ENCODE measurements at places on chromosomes 7 and 10.

DNA sequence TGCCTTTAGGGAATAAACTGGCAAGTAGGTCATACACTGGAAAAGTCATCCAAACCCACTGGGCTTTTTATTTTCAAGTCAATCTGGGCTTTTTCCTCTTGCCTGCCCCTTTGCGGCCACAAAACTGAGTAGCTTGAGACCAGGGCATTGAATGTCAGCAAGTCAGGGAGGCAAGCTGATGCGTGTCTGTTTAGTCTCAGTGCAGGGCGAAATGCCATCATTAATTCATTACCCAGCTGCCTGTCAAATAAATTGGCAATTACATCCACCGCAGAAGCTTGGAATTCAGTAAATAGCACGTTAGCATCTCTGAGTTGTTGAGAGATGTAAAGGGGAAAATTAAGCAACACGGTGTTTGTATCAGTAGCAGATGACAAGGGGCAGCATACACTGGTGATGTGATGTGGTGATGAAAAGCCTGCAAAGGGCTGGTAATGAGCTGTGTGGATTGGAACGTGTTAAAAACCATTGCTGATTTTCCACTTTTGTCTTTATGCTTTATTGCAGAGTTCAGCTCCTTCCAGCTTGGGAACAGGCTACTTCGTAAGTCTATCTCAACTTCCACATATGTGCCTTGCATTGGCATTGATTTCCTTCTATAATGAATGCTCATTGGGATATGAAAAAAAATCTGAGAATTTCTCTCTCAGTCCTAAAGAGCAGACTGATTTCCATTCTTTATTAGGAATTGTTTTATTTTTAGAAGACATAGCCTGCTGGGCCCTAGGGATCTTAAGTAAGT, 535.9 kb downstream of the AUTS2 start:
- DNase-seq, result no peak

DNA sequence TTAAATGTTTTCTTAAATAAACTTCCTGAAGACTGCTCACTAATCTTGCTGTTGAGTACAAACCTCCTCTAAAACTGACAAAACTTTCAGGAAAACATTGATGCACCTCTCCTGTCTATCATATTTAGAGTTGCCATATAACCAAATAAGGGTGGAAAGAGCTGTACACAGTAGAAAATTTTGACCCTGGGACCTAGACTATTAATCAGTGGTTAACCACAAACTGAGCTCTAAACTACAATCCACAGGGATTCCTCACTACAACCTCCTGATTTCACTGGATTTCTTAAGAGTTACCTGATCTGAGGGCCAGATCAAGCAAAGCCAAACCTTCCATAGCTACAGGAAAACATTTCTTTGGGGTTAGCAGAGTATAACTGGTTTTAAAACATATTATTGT, 39.9 kb upstream of the WNT16 start:
- no peak for DNase-seq

DNA sequence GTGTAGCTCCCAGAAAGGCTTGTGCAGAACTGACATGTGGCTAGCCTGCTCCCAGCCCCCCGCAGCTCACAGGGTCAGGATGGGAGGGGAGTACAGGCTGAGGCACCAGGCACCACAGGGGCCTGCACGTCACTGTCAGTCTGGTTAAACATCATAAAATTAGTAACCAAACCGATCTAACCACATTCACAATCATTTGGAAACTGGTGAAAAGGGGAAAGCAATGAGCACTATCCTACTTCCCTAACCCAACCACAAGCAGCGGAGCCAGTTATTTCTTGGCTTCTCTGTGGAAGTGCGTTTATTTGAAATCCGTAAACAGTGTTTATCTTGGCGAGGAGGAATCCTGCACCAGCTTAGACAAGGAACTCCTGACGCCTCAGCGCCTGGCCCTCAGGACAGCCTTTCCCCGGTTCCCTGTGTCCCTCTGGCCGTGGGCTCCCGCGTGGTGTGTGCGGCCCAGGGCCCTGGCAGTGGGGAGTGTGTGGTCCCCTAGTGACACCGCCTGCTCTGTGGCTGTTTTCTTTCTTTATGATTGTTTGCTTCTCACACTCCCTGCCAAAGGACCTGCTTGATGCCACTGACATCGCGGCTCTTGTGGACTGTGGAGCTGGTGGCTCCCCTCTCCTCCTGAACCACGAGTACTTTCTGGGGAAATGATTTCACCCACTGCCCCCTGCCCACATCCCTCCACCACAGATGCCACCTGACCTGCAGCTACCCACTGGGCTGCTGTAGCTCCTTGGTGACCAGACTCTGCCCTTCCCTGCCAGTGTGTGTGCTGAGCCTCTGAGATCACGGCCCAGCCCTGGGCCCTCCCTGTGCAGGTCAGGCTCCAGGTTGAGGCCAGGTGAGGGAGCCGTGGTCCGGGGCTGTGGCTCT, 38.0 kb downstream of the INPP5A start:
- no peak for DNase-seq

GRCh38 chr10:59006511-59007306, 169.7 kb upstream of the PHYHIPL start:
- no peak for DNase-seq

- no peak for DNase-seq
Observed at GRCh38 chr7:42232275-42232674, 4.7 kb downstream of the GLI3 start.

GRCh38 chr10:120746001-120746777, 105.0 kb upstream of the WDR11 start:
- DNase-seq, result no peak

DNA sequence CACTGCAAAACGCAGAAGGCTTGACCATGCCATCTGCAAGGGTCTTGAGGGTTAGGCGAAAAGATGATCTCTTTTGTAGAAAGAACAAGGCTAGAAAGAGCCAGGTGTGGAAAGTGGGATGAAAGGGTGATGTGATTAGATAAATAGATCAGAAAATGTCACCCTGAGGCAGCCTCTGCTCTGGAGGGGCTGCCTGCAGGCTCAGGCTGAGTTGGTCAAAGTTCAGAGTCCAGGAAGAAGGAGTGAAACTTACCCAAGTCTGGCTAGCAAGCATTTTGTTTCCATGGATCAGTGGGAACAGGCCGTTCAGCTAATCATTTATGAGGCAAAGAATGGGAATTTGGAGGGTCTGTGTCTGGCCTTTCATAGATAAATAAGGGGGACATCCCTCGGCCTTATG, 79.7 kb downstream of the RGS10 start:
- DNase-seq, result no peak

DNA sequence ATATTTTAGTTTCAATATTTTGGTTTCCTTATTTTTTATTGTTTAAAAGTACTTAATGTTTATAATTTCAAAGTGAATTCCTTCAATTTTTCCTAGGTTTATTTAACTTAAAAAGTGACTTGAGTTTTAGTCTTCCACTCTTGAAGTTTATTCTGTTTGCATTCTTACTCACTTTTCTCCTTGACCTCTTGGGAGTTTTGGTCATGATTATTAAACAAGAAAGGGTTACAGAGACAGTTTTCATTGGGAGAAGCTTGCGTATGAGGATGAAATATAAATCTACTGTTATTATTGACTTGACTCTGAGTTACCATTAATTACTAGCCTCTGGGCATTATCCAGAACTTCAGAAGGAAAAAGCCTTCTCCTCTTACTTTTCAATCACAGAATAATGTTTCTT, 216.0 kb downstream of the BMPER start:
- no peak for DNase-seq

GRCh38 chr7:114148779-114149178, 230.0 kb upstream of the PPP1R3A start:
- DNase-seq, result no peak

DNA sequence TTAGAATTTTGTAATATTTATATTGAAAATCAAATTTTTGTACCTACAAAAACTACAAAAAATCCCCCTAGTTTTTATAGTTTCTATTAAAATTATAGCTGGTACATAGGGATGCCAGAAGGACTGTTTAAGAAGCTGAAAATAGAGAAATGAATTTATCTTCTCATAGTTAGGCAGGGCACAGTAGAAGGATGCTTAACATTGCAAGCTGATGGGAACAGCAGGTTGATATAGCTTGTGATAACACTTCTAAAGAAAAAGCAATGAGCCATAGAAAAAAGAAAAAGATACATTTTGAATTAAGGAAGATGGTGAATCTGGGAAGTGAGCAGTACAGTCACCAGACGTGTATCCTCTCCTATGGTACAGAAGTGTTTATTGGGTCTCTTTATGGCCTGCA, 32.0 kb downstream of the PTEN start:
- DNase-seq, result no peak

DNA sequence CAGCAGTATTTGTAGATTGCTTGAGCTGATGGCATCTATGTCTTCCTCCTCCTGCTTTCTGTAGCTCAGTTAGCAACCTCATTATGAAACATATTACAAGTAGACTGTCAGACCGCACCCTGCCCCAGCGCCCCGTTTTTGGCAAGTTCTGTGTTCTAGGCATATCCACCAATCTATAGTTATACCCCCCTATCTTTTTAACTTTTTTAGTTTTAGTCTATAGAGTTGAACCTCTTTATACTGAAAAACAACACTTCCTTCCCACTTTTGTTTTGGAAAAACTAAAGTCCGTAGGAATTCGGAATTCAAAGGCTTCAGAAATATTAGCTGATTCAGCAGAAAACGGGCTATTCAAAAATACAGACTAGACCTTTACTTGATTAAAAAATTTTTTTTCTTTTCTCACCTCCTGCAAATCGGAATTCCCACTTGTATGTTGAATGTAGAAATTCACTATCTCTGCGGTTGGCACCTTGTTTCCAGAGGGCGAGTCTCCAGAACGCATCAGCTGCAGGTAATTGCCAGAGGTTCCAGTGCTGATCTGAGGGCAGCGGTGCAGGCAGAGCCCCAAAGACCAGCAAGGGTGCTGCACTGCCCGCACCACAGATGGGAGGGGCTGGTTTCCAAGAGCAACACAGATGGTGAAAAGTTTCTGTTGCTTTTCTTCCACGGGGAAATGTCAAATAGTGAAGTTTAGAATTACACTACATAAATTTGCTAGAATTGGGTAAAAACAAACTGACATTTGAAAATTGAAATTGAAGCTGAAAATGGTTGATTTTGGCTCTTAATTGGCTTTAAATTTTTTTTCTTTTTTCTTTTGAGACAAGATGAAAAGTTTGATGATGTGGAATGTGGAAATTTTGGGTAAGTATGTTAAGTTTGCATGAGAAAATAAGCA, 2.2 kb upstream of the FZD8 start:
- DNase-seq, result no peak

- no peak for DNase-seq
Observed at GRCh38 chr10:48790457-48791044, 105.9 kb downstream of the WDFY4 start.

DNA sequence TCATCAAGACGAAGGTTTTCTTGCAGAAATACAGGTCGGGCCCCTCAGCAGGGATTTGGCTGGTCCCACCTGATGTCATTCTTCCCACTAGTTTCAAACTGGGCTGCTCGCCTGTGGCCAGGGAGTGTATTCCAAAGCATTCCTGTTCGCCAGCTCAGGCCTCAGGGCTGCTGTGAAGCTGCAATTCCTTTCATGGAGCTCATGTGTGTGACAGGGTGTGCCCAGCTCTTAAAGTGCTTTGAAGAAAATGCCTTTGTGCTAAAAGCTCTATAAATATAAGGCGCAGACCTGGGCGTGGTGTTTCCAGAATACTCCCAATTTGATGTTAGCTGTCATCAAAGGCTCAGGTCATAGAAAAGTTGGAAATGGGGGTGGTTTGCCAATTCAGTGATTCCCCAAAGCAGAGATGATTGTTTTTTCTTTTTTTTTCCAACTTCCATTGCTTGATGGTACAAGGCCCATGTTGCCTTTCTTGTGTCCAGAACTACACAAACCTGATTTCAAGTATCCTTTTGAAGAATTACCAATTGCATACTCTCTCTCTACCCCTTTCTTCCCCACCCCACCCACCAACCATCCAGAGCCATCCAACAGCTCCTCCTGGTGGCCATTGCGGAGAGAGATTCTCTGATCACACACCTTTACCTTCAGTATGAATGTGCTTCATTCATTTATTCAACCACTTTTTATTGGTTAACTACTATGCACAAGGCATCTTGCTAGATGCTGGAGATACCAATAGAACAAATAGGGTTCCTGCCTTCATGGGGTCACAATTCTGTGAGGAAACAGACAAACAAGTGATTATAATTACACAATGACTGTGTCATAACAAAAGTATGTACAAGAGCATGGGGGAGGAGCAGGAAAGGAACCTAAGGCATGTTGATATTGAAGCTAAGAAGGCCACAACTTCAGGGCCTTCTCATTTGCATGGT, 297.3 kb upstream of the LYZL1 start:
- DNase-seq, result no peak

DNA sequence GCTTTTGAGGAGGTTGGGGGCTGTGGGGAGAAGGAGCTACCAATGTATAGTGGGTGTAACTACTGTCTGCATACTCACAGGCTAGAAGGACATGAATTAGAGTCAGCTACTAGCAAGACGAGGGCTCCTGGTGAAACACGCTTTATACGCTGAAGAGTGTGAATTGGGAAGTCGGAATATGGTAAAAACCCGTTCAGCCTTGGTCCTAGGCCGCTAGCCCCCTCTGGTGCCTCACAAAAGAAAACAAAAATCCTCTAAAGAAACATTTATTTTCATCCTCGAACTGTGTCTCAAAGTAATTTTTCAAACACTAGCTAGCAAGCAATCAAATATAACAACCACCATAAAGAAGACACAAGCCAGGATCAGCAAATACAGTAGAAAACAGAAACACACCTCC, 338.1 kb upstream of the SEMA3C start:
- no peak for DNase-seq

GRCh38 chr10:11536228-11536627, 75.2 kb downstream of the USP6NL start:
- no peak for DNase-seq

GRCh38 chr10:108275895-108276685, 1111.6 kb upstream of the SORCS1 start:
- no peak for DNase-seq

DNA sequence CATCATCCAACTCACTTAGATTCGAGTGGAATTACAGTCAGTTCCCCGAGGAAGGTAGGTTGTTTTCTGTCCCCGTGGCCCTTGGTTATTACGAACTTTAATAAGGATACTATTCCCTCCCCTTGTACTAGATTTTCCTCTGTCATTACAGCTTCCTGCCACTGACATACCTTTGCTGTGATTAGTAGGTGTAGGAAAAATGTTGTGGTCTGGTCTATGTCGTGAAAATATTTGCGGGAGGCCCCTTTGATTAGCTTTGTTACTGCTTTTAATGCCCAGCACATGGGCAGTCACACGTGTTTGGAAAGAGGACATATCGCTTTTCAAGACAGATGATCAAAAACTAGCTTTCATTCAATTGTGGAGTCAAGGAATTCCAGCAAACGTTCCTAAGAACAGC, 92.2 kb downstream of the GATA3 start:
- DNase-seq, result no peak

DNA sequence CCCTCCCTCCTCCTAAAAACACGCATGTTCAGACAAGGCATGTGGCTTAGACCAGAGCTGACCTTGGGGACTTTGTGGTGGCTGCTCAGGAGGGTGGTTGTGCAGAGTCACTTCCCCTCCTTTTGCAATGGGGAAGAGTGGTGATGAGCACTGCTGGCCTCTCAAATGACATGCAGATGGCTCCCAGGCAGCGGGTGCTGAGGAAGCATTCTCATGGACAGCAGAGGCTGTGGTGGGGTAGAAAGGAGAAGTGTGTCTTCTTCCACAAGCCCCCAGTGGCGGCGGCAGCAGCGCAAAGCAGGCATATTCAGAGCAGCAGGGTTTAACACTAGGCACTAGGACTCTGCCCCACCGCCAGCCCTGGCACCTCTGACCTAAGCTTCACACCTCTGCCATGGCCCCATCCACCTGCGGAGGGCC, 105.9 kb upstream of the ANLN start:
- DNase-seq, result no peak

GRCh38 chr7:128792471-128793180, 858 bp downstream of the CCDC136 start:
- DNase-seq, result no peak

- no peak for DNase-seq
Observed at GRCh38 chr7:18167815-18168214, 140.2 kb upstream of the PRPS1L1 start.

Measured in NCI-H2107 (cell line).